Activated CD8-positive, alpha-beta memory T cell treated with anti-CD3 and anti-CD28 coated beads for 1 hour (primary cell): ENCODE measurements at places on chromosomes 2 and 18.

GRCh38 chr2:230953845-230954244, 28.8 kb upstream of the GPR55 start:
- no peak for DNase-seq

- no peak for DNase-seq
Observed at GRCh38 chr2:16311521-16312440, 353.9 kb downstream of the CYRIA start.

DNA sequence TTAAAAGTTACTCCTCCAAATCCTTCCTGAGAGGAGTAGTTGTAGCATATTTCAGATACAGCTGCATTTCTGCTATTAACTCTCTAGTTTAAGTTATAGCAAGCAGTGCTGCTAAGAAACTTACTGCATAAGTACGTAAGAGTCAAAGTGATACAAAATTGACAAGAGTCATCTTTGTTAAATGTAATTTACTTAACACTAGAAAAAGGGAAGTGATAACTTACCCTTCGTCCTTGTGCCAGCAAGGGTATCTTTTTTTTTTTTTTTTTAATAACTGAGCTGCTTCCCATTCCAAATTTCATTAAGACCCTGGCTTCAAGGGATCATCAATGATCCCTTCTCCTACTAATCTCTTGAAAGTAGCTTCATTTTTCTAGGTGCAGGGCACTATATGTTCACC, 493.0 kb downstream of the PLCL1 start:
- no peak for DNase-seq

DNA sequence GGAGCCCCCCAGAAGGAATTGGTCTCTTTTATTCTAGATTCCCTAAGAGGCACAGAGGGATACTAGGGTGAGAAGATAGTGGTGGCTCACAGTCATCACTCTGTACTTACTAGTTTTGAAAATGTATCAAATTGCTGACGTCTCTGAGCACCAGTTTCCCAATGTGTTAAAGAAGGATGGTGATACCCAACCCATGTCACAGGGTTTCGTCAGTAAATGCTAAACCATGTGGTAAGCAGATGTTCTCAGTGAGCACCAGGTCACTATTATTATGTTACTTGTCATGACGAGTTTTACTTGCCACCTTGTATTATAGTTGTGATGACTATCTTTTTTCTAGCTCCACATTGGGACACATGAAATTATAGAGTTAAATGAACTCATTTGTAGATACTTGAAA, 54.7 kb downstream of the NEDD4L start:
- DNase-seq: no peak

DNA sequence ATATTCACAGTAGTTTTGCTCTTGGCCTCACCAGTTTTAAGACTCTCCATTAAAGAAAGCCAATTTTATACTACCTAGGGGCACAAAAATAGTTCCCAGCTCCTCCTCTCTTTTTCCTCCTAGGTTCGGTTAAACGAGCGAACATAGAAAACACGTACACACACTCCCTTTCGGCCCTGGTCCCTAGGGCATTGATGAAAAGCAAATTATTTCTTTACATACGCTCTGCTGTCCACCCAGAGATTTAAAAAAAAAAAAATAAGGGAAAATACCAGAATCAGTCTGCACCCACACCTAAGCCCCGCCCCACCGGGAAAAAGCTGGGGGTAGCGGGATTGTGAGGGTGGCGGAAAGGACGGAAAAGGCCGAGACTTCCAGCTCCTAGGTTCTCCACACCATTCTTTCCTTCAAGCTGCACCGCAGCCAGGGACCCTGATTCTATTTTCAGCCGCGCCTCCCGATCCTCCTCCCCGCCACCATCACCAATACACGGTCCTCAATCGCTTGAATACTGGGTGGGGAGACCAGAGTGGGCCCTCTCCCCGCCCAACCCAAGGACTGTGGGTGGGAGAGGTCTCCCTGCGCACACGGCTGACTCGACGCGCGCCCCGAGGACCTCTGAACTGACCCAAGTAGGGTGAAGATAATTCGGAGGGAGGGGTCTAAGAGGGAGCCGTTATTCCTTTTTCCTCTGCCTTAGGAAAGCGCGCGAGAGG, 769 bp downstream of the ATF2 start:
- DNase-seq: no peak

DNA sequence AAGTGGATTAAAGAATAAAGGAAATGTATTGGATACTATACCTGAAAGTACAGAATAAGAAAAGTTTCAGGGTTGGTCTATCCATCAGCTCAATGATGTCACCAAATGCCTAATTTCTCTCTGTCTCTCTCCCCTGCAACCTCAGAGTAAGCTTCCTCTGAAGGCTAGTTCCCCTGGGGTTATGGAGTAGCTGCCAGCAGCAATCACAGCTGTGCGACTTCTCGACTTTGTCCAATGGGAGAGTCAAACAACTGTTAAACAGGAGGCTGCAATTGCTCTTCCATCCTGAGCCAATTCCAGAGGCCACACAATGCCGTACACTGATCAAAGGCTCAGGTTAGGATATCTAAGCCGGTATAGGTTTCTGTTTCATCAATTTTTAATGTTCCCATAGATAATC, 95.3 kb upstream of the FANCL start:
- no peak for DNase-seq

- no peak for DNase-seq
Observed at GRCh38 chr2:174259981-174260380, 11.6 kb upstream of the OLA1 start.

- DNase-seq: no peak
Observed at GRCh38 chr2:9753665-9754531, 89.4 kb upstream of the TAF1B start.

DNA sequence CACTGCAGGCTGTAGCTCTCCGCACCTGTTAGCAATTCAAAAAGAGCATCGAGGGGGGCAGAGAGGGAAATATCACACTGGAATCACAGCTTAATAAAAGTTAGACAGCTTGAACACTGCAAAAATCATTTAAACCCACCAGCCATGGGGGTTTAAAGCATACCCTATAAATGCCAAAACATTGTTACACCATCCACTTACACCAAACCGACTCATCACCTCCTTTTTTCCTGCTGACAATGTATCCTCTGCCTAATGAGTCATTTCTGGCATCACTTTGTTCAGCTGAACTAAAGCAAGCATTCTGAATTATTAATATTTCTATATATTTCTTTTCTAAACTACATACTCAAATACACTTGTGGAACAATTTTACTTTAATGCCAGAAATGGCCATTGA, 21.6 kb downstream of the MC4R start:
- DNase-seq: no peak

GRCh38 chr2:64284751-64285150, 140.5 kb upstream of the PELI1 start:
- no peak for DNase-seq

- no peak for DNase-seq
Observed at GRCh38 chr2:136764452-136765255, 691 bp upstream of the THSD7B start.

DNA sequence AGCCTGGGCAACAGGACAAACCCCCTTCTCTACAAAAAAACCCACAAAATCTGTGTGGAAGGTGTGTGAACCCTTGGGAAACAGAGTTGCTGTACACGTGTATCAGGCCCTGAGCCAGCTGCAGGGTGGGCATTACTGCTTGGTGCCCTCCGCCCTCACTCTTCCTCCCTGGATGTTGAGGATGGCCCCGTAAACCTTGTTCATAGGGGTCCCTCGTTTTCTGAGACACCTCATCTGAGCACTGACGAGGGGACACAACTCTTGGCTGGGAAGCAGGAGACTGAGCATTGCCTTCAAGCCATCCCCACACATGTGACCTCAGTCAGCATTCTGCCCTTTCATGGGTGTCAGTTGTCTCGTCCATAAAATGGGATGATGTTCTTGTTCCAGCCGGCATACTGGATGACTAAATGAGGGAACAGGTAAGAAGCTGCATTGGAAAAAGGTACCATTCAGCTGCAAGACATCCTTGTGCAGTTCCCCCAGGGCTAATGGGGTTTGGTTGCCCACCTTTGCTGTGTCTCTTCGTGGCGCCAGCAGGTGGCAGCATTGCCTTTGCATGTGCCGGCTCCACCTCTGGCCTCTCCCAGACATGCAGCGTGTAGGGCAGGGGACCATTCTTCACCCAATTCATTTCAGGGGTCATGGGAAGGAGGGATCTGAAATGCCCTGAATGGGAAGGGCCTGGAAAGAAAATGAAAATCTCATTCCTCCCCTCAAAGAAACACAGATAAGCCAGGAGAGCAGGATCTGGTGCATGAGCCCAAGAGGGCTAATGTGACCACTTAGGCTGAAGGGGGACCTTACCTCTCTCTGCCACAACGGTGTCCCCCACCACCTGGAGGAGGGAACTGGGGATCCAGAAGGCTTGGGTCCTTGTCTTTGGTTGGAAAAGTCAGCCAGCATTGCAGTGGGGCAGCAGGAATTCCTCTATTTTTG, 36.4 kb upstream of the HAAO start:
- no peak for DNase-seq

- DNase-seq: no peak
Observed at GRCh38 chr2:215218587-215219577, 80.5 kb upstream of the ABCA12 start.

DNA sequence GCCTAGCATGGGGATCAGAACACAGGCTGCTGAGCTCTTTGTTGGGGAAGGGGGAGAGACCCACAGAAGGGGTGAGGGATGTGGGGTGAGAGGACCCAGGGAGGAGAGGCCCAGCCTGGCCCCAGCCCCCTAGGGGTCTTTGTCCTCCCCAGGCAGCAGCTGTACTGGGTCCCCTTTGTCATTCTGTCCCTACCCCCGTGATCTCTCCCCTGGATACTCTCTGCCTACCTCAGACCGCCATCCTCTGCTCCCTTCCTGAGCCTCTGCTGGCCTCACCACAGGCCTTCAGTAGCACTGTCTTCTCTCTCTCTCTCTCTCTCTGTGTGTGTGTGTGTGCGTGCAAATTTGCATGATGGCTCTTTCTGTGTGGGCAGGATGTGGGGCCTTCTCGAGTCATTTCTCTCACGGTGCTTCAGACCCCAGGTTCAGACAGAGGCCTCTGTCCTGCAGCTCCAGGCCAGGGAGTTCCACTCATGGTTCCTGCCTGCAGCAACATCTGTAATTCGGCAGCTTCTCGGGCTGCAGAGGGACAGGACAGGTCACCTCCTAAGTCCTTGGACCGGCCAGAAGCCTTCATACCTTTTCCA, 1.4 kb downstream of the PSD4 start:
- no peak for DNase-seq

DNA sequence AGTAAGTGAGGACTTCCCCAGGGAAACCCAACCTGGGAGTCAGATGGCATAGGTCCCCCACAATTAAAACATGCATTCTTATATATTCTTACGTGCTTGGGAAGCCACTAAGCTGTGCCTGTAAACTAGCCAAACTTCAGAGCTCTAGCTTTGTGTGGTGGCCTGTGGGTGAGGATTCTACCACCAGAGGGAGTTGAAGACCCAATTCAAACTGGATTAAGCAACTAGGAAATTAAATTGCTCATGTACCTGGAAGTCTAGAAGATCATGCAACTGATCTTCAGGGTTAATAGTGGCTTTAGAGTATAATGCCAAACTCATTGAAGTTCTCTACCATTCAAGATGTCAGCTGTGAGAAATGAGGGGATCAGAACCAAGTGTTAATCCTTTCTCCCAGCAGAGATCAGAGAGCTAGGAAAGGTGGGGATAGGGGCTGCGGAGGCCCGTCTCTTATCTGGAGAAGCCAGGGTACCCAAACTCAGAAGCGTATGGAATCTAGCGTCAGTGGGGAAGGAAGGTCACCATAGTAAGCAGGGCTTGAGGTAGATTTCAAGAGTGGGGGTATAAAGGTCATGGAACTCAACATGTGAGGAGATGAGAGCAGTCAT, 53.2 kb upstream of the CCDC85A start:
- no peak for DNase-seq

GRCh38 chr2:24816884-24817283, 23.7 kb downstream of the CENPO start:
- DNase-seq: no peak

GRCh38 chr18:70423120-70423519, 134.3 kb downstream of the SOCS6 start:
- no peak for DNase-seq

- no peak for DNase-seq
Observed at GRCh38 chr2:2332381-2332780, 1.3 kb upstream of the MYT1L start.

DNA sequence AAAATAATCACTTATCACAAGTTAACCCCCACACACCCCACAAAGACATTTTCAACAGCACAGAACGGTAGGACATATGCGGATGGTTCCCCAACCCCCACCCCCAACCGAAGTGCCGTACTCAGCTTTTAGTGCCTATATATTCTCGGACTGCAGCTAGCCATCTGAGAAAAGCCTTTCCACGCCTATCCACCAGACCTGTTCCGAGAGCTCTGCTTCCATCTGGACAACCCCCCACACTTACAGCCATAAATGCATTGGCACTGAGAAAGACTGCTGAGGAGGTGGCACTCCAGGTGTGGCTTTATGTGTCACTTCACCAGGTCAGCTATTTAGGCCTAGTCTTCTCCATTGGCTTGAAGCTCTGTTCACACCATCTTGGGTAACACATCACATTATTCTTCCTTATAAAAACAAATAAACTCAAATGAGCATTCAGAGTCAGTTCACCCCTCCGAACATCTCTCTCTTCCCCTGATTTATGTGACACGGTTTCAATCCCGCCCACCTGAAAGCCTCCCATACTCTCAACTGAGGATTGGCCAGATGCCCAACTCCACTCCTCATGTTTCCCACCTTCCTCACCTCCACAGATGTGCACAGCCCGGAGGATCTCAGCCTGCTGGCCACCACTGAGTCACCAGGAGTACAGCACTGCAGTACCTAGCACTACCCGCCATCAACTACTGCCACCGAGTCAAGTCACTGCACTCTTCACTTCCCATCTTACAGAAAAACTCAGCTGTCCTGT, 127.4 kb downstream of the CACNB4 start:
- no peak for DNase-seq

GRCh38 chr18:22084547-22084946, 84.8 kb upstream of the GATA6 start:
- DNase-seq: no peak

DNA sequence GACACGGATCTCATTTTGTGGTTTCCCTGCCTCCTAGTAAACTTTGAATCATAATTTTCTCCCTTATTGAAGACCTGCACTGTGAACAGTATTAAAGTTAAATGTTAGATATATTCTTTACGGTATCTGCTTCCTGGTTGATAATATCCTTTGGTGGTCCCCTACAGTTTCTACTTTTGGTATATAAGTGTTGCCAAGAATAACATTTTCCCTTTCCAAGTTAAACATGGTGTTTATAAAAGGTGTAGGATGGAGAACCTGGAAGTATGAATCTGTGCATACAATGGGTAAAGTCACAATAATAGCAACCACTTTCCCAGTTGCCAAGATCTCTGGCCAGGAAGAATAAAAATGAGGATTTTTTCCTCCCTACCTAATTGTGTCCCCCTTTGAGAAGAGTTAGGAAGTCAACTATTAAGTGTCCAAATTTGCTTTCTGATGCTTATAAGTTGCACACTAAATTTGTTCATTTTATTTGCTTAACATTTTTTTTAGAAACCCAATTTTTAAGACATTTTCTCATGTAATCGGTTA, 201.0 kb upstream of the STK17B start:
- no peak for DNase-seq

- DNase-seq: no peak
Observed at GRCh38 chr18:23377669-23378301, 75.3 kb upstream of the RIOK3 start.

GRCh38 chr18:37559194-37559593, 6.4 kb downstream of the CELF4 start:
- DNase-seq: no peak
